ENCODE measurements at places on chromosomes 3 and 15.
A peak's percentile ranks its signal among the peaks of the same experiment; 100 is the strongest.

DNA sequence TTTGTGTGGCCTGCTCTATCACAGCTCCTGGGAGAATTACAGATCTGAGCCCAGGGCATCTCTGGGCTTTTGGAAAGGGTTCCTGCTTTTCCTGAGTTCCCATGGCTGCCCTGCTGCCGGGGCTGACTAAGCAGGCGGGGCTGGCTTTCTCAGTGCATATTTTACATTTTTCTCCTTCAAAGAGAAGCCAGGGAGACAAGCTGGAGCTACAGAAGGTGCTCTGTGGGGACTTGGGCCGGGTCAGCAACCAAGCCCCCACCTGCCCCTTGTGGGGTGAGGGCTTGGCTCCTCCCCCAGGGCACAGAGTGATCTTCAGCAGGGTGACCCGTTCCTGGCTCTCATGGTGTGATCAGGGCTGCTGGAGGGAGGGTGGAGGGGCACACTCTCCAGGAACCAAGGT lies 17.4 kb downstream of the ABTB1 start:
- DNase-seq = no peak

- no peak for DNase-seq
Measured at GRCh38 chr3:182124187-182124586, 412.5 kb downstream of the SOX2 start.

- no peak for DNase-seq
Measured at GRCh38 chr3:156763931-156764720, 62.0 kb upstream of the LEKR1 start.

DNA sequence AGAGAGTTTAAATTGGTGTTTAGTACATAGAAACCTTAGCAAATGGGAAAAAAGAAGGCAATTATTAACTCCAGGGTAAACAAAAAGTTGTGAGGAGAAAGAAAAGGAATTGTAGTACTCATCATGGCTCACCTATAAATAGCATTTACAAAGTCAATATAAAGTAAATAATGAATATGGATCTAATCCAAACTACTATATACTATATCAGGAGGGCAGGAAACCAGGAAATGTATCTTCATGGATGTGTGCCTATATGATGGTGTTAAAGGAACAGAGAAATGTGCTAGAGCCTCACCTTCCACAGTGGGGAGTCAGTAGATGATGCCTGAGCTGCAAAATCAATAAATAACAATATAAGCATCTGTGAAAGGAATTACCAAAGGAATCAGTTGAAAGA lies 208.9 kb downstream of the FAM43A start:
- no peak for DNase-seq

DNA sequence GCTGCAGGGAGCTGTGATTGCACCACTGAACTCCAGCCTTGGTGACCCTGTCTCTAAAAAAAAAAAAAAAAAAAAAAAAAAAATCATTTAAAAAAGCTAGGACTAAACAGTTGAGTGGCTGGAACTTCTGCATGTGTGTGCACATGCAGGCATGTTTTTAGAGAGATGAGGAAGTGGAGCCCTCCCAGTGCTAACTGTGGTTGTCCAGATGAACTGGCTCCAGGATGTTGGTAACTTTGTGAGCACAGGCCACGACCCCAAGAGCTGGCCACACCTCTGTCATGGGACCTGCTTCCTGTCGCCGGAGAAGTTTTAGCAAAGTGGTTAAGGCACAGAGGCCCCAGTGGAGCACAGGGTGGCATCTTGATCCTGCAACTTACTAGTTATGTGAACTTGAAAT lies 27.0 kb downstream of the CHCHD6 start:
- DNase-seq = no peak

DNA sequence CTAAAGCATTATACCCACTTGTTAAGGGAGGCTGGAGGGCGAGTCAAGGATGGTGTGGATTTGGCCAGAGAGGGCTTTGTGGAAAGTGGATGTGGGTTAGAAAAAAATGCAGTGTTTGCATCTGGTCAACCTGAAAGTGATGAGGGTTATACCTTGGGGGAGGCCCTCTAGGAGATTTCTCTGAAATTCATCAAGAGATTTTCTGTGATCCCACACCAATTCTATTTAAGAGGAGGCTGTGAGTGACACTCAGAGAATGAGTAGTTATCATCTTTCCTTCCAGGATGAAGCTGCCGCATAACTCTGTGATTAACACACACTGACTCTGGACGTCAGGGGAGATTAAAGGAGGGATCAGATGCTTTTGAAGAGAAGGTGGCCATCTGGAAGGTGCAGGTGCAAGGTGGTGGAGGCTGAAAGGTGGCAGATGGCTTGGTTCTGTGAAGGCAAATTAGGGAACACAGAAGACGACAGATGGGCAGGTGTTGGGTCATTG lies 54.8 kb downstream of the ANAPC13 start:
- no peak for DNase-seq

- DNase-seq = no peak
Measured at GRCh38 chr15:60128710-60129109, 124.6 kb downstream of the FOXB1 start.

DNA sequence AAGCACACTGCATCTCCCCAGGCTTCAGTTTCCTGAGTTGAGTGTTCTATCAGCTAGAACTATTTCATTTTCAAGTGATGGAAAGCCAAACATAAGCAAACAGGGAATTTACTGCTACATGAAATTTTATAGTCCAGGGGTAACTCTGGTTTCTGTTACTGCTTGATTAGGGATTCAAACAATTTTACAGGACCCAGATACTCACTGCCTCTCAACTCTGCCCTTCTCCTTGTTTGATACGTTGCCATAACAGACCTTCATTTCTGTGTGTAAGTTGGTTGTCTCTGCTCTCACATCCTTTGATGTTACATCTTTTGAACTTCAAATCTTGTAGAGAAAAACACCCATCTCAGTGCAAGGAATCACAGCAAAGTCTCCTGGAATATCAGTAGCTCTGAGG lies 572.7 kb downstream of the UNC13C start:
- DNase-seq = no peak

DNA sequence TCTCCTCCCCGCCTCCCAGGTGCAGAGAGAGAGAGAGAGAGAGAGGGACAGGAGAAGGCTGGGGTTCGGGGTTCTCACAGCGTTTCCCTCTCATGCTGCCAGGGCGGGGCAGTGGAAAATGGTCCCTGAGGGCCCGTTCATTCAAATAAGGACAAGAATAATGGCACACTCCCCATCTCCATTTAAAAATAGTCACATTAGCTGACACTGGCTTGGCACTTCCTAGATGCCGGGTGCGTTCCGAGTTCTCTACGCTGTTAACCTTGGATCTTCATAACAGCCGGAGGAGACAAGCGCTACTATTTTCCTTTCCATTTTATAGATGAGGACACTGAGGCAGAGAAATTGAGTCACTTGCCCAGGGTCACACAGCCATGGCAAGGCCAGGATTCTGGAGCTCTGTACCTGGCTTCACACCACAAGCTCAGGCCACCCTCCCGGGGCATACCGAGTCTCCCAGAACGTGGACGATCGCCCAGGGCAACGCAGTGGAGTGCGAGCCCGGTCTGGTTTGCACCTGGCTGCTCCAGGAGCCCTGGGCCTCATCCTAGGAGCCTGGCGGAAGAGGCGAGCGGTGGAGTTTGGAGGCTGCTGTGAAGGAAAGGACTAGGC lies 608 bp upstream of the SLC6A6 start:
- no peak for DNase-seq

GRCh38 chr15:97870771-97871170 lies 89.7 kb upstream of the ARRDC4 start:
- no peak for DNase-seq

DNA sequence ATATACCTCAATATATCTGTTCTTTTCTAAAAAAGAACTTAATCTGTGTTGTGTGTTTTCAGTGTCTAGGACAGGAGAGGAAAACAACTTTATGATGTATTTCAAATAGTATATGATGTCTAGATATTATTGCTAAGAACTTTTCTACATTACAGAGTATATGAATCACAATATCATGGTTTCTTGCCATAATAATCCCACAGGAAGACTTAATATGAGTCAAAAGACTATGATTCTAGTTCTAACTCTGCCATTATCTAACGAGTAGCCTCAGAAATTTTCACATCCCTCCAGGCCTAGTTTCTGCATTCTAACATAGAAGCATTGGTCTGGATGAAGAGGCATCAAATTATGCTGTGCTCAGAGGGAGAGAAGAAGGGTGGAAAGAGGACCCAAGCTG lies 107.7 kb upstream of the SPRED1 start:
- no peak for DNase-seq

DNA sequence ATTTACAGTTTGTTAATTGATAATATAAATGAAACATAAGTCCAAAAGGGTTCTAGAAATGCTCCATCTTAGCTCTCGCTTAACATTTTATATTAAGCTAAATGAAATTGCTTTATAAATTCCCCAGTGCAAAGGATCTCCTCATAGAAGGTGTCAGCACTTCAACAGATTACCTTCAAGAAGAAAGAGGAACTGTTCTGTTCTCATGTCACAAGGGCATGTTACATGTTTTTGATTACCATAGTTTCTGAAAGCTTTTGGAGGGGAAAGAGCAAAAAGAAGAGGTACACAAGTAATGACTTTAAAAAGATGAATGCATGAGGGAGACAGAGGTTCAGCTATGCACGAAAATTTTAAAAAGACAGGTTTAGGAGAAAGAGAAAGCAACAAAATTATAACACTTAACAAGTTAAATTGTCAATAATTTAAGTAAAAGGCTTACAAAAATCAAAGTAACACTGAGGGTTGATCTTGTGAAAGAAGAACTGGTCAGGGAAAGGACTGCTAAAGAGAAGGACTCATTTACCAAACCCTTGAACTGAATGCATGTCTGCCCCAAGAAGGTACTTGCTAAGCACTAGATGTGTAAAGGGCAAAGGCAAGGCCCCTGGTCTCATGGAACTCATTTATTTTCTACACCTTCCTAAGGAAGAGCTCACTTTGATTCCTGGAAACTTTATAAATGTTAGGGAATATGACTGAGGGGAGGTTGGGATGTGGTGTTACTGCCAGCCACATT lies 45.1 kb downstream of the CCDC191 start:
- DNase-seq = no peak

DNA sequence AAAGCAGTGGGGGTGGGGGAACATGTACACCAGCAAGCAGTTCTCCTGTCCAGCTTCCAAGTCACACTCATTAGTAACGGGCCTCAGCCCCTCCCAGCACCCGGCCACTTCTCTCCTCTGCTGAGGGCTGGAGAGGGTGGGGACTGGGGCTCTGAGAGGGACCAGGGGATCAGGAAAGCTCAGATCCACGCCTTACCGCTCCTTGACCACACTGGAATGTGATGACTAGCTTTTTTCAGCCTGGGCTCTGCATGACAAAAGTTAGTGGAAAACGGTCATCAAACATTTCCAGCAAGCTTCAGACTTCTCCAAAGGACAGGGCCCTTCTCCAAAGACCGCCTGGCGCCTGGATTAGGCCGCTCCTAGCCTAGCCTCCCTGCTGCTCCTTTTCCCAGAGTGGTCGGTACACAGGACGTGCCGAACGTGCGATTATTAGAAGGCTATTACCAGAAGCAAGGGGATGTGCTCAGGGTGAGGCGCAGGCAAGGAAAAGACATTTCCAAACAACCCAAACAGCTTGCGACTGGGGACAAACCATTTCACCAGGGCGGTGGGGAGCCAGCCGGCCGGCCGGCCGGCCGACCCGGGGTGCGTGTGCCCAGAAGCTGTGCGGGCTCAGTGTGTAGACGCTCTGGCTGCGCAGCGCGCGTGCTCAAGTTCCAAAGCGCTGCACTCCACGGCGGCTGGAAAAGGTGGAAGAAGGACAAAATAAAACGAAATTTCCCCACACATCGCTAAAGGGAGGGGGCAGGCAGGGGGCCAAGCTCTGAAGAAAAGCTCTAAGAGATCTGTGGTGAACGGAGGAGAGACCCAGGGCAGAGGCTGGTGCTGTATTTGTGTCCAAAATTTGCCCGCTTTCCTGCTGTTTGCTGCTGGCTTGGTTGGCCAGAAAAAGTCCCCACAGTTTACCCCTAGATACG lies 51.0 kb upstream of the SSR3 start:
- peak; percentile 21 for DNase-seq

GRCh38 chr15:53272116-53272515 lies 482.0 kb upstream of the ONECUT1 start:
- DNase-seq = no peak

GRCh38 chr15:76335307-76336253 lies 993 bp upstream of the ISL2 start:
- DNase-seq = no peak

DNA sequence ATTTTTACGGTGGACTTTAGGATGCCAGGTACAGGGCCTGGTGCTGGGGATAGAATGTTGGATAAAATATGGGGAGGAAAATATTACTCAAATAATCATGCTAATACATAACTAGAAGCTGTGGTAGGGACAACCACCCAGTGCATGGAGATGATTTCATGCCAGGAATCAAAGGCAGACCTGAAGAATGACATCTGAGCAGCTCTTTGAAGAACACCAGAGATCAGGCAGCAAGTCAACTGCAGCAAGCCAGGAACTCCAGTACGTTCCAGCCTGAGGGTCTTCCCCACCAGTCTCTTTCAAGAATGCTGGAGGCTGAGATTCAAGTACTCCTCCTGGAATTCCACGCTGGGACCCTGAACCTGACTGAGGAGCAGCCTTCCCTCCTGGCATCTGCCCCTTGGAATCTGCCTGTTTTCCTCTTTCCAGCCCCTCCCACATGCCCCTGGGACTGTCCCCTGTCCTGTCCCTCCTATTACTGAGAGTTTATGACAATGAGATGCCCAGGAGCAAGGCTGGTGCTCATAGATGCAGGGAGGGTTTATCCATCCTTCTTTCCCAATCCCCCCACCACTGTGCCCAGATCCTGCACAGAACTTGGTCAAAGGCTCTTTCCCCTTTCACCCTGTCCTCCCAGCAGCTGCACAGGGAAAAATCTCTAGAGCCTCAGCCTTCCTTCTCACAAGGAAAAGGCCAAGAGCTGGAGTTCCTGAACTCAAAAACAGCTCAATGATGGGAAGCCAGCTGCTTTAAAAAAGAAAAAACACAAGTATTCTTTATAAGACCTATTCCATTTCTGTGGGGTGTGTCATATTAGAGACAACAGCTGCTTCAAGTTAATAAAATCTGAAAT lies 68.0 kb downstream of the PDZRN3 start:
- DNase-seq = no peak

DNA sequence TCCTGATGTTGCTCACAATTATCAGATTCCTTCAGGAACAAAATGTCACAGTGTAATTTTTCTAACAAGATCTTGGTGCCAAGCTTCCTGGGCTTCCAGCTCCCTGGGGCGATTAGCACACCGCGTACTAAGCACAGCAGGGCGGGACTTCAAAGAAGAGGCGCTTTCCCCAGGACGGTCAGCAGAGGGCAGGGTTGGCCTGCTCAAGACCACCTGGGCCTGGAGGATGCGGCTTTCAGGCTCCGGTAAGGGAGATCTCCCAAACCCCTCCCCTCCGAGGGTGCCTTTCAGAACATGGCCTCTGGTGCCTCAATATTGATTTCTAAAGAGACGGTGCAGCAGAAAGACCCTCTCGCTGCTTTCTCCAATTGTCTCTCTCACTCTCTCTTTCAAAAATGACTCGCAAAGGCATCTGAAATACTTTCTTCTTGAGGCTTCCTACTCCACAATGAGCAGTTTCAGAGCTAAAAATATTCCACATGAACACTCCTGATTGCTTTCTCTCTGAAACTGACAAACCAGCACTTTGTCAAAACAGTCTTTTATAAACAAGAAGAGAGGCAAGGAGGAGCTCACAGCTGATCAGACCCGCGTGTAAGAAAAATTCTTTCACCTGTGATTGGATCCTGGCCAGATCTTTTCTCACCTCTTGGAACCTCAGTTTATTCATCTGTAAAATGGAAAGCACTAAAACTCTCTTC lies 154.0 kb downstream of the ADAMTS9 start:
- peak; percentile 78 for DNase-seq

GRCh38 chr3:172307141-172307560 lies 141.1 kb downstream of the GHSR start:
- no peak for DNase-seq
